CD4-positive, alpha-beta T cell treated with Interleukin-4 for 4 hours (primary cell): ENCODE measurements at places on chromosomes 13 and 19.

DNA sequence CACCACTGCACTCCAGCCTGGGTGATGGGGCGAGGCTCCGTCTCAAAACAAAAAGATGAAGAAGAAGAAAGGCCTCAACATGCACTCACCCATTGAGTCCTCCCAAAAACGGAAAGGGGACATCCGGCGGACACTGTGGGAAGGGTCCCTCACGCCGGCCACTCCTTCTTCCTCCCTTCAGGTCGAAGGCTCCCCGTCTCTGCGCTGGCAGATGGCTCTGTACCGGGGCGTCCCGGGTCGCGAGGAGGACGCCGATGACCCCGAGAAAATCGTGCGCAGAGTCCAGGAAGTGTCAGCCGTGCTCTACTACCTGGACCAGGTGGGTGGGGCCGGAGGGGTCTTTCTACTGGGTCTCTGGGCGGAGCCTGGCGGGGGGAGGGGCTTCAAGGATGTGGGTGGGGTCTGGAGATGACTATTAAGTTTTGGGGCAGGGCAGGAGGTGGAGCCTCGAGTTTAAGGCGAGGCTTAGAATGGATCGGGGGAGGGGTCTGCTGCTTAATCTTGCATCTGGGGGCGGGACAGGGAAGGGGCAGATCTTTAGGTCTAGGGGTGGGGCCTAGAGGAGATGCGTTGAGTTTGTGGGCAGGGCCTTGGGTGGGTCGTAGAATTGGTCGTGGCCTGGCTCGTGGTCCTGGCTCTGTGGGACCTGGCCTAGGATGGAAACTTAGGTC lies 90.2 kb downstream of the MAP4K1 start:
- DNase-seq = peak; percentile 14

- DNase-seq = peak; percentile 59
These were observed 33.1 kb downstream of the PPP1R37 start for GRCh38 chr19:45125975-45126493.

DNA sequence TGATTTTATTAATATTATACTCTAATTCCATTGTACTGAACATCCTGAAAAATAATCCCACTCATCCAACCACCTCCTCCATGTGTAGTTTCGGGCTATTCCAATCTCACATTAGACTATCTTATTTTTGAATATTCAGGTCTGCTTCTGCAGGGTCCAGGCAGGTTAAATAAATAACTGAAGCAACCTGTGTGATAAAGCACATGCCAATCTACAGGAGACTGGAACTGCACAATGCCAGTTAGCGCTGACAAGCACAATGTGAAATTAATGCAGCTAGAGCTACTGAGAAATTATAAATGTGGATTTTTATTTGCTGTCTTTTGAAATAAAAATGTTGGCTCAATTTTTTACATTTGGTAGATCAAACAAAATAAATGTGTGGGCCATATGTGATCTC lies 540.1 kb upstream of the ATXN8OS start:
- no peak for DNase-seq

DNA sequence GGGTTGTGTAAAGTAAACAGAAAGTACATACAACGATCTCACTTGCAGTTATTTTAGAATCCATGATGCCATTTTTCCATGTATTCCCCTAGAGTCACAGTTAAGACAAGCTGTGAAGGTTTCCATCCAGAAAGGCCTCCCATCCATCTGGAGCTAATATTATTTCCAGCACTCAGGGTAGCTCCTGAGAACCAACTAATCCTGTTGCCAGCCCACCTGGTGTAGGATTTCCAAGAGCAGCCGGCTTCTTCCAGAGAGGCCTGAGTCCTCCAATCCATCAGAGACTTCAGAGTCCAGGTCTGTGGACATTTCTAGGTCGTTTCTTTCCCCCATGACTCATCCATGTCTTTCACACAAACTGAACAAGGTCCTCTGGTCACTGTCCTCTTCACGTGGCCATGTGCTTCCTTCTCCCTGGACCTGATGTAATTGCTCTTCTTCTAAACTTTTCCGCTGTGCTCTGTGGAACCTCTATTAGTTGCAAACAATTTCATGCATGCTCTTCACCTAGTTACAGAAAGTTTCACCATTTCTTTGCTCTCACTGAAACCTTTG lies 270.3 kb upstream of the TMTC4 start:
- DNase-seq = no peak

- DNase-seq = peak; percentile 92
These were observed 10.4 kb upstream of the RASA3 start for GRCh38 chr13:114142640-114143490.

GRCh38 chr13:24006520-24007248 lies 109.4 kb upstream of the C1QTNF9B start:
- DNase-seq = no peak

DNA sequence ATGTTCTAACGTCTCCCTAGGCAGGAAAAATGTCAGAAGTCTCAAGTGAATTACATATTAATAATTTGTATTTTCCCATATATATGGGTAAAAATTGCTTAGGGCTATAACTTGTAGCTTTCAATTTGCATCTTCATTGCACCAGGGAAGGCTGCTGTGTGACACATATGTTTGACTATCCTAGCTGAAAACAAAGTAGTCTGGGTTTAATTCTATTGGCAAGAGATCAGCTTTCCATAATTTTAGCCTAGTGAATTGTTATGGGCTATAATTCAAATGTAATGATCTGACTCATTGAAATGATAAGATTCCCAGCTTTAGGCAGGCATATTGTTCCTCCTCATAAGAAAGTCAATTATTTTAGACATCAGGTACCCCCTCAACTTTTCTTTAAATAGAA lies 553.1 kb downstream of the DCT start:
- no peak for DNase-seq

- no peak for DNase-seq
These were observed 187.9 kb downstream of the TEX29 start for GRCh38 chr13:111508164-111508870.

- DNase-seq = no peak
These were observed 12.8 kb upstream of the CERS4 start for GRCh38 chr19:8196271-8196927.

DNA sequence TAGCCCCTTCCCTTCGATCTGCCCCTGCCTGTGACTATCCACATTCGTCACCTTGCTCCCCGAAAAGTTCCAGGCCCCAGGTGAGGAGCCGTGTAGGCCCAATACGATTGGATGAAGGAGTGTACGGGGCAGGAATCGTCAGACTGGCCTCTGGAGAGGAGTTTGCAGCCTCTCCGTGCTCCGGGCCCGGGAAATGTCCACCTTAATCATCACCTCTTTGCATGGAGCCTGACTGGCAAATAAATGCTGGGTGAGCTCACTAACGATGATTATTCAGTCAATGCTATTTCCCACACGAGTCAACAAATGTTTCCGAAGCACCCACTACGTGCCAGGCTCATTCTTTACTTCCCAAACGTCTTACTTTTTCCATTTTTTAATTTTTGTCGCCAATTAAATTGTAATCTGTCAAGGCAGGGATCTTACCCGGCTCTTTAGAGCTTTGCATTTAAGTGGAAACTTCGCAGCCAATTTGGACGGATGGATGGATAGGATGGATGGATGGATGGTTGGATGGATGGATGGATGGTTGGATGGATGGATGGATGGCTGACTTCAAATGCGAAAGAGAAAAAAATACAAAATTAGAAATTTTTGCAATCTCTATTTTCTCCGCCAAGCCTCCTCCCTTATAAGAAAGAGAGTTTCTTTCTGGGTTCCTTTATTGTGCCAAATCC lies 45.8 kb downstream of the TGDS start:
- DNase-seq = no peak

GRCh38 chr13:73961181-73961580 lies 173.0 kb downstream of the KLF12 start:
- no peak for DNase-seq

DNA sequence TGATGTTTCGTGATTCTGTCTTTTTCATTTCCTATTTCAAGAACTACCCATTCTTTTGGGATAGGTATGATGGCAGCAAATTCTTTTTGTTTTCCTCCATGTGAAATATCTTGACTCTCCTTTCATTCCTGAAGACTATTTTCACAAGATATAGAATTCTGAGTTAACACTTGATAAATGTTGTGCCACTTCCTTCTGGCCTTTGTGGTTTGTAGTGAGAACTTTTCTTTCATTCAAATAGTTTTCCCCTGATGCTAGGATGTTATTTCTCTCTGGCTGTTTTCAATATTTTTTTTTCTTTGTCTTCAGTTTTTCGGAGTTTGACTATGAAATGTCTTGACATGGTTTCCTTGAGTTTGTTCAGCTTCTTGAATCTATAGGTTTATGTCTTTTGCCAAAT lies 8.3 kb upstream of the TUBGCP3 start:
- no peak for DNase-seq

- DNase-seq = no peak
These were observed 55.5 kb downstream of the BRCA2 start for GRCh38 chr13:32370805-32371204.

DNA sequence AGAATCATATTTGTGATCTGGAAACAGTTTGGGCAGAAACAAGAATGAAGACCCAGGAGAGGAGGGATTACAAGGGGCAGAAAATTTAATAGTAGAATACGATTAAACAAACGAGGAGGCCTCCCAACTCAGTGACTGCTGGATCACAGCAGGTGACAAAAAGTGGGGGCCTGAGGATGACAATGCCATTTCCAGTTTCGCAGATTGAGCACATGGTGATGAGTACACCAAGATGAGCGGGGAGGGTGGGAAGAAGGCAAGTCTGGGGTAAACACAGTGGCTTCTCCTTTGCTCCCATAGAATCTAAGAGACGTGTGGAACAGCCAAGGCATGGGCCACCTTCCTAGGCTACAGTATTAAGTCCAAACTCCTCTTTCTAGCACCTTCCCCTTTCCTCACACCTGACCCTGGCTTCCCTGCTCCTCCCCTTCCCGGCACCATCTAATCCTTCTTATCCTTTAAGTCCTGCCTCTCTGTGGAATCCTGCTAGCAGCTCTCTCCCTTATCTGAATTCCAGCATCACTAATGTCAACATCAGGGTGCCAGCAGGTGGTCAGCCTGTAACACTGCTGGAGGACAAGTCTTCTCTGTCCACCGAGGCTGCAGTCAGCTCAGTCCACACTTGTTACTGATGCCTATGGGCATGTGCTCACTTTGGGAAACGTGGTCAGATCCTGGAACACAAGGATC lies 13.5 kb downstream of the ATP7B start:
- no peak for DNase-seq

GRCh38 chr19:7853770-7854128 lies 20.4 kb downstream of the PRR36 start:
- DNase-seq = no peak

DNA sequence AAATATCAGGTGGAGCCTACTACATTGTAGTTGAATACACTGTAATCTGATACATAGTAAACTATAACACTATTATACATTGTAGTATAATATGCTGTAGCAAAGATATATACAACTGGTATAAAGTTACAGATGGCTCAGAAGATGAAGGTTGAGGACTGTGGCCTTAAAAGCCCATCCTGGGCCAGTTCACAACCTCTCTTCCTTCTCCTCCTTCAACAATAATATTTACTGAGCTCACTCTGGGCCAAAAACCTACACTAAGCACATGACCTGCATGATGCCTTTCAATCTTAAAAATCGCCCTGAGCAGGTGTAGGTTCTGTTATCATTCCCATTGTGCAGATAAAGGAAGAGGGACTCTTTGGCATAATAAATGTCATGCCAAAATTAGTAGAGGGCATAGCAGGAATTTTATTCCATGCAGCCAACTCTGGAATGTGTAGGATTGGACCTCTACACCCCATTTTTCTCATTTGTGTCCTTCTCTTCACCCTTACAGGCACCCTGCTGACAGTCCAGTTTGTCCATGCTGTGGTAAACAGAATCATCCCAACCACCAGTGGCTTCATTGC lies 14.6 kb upstream of the SIN3B start:
- no peak for DNase-seq

DNA sequence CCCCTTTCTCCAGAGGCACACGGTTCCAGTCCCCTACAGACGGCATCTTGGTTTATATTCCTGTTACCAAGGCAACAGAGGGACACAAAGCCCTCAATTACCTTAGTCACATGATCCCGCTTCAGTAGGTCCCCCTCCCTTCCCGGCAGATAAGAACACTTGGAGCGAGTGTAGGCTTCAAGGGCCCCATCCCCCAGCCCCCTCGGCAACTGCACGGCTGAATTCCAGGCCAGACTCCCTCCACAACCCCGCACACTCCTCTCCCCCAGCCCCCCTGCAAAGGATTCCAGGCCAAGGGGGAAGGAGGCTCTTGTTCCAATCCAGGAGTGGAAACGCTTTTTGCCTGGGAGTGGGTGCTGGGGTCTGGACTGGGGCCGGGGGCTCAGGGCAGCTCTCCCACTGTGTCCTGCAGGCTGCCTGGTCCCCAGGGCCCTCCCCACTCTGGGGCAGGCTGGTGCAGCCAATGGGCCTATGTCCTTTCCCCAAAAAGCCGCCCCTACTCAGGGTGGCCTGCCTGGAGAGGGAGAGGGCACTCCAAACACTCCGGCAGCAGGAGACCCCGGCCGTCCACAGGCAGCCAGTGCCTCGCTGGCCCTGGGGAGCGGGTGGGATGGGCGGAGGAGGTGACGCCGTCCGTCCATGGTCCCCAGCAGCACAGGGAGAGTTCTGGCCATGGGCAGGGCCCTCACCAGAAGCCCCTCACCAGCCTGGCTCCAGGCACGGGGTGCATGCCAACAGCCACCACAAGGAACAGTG lies 62.6 kb downstream of the MLLT1 start:
- DNase-seq = no peak

GRCh38 chr13:49319551-49319950 lies 71.8 kb downstream of the CDADC1 start:
- no peak for DNase-seq
